ENCODE measurements at places on chromosomes 16 and 17. TPM values are rescaled to one million over a fixed set of nuclear protein-coding genes. Genes with fewer than 3 reads are reported as not detected.

Gene ASPHD1
- total RNA-seq = 1.3 TPM

Gene ACAP1
- total RNA-seq = not detected

Gene WNT3
- total RNA-seq = 1.9 TPM

Gene MAPT
- 0.18 TPM for total RNA-seq

Gene KRT39
- total RNA-seq = not detected
